ENCODE measurements at places on chromosomes 3 and 15. TPM values are rescaled to one million over a fixed set of nuclear protein-coding genes. Genes with fewer than 3 reads are reported as not detected.

DNA sequence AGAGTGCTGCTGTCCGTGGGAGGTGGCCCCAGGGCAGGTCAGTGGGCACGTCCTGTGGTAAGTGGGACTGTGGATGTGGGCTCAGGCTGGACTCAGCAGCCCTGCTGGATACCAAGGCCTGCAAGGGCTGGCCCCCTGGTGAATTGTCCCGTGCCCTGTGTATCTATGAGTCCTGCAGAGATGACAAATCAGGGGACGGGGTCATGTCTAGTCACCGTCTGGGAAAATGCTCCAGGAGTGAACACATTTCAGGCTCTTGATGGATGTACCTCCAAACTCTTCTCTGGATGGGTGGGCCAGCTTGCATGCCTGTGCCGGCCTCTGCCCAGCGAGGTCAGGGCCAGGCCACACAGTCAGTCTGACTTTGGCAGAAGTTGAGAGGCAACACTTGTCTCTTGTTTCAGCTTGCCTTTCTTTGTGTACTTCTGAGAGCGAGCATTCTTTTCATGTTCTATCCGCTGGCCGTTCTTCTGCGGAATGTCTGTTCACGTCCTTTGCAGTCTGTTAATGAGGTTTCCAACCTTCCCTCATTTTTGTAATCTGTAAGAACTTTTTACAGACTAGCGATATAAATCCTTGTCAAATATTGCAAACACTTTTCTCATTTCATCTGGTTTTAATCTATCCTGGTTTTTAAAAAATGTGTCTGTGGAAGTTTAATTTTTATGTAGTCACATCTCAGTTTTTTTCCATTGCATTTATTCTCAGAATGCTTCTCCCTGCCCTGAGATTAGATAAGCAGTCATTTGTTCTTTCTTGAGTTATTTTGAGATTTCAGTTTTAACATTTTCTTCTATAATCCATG lies 11.4 kb upstream of the STAB1 start:
- DNase-seq, result no peak

DNA sequence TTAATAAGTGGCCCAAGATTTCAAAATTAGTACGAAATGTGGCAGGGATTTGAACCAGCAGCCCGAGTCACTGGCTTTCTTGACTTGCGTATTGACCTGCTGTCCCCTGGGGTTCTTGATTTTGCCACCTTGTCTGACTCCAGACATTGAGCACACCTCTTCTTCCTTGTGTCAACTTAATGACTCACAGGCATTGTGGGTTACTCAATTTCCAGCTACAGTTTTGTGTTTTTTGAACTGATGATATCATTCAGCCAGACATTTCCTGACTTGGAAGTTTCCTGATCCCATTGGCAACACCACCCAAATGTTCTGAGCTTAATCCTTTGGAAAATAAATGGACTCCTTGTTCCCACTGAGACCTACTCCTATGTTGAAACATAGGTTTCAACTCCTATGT lies 64.2 kb downstream of the MOBP start:
- no peak for DNase-seq

DNA sequence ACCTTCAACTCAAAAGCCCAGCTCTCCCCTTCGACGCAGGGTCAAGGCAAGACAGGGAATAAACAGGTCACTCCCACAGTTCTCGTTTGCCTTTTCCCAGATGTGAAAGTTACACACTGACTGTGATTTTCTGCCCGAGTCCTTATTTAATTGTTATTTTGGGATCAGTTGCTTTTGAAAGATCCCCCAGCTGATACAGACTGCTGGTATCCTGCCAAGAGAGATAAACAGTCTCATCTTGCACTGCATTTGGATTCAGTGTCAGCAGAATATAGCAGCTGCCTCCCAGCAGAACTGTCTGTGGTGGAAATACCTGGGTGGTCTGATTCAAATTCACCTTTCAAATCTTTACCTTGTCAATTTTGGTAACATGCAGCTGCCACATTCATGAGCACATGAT lies 56.0 kb upstream of the FAM3D start:
- DNase-seq, result no peak

GRCh38 chr3:142779591-142779990 lies 55.8 kb downstream of the TRPC1 start:
- DNase-seq, result no peak

DNA sequence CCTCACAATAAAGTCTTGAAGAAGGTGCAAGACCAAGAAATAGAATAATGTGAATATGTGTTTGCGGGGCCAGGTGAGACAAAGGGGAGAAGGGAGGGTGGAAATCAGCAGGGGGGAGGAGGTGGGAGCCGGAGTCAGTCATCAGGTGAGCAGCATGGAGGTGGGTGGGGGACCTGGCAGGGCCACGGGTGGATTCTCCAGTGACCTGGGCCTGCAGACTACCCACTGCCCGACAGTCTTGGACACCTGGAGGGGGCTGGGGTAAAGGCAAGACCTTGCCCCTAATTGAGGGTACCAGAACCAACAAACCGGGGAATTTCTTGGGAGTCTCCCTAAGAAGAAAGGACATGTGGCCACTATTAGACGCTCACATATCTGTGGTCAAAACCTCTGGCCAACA lies 95.8 kb downstream of the CHSY1 start:
- no peak for DNase-seq

DNA sequence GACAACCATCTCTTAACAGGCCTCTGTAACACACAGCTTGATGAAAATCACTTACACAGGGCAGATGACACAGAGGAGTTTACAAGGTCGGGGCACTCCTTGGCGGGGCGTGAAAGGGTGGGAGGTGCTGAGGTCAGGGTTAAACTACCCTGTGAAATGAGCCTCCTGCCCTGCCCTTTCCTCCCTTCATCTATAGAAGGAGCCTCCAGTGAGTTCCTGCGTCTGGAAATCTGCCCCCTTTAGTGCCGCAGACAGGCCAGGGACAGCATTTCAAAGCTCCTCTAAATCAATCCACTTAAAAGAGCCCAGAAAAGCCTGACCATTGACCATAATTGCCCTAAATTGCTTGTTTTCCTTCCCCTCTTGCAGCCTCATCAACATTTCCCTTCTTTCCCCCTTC lies 1.9 kb downstream of the ROBO1 start:
- DNase-seq, result no peak

DNA sequence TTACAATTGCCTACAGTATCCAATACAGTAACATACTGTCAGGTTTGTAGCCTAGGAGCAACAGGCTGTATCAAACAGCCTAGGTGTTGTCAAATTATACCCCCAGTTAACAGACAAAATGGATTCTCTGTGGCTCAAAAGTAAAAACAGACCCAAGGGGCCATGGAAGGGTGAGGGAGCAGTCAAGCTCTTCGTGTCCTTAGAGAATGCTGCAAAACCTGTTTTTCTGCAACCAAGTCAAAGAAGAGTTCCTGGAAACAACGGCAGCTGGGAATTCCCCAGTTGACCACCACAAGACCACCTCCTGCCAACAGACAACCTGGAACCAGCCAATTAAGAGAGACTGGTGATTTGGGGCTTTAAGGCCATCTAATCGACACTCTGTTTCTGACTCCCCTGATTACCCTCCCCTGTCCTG lies 11.1 kb upstream of the THUMPD3 start:
- DNase-seq, result no peak

DNA sequence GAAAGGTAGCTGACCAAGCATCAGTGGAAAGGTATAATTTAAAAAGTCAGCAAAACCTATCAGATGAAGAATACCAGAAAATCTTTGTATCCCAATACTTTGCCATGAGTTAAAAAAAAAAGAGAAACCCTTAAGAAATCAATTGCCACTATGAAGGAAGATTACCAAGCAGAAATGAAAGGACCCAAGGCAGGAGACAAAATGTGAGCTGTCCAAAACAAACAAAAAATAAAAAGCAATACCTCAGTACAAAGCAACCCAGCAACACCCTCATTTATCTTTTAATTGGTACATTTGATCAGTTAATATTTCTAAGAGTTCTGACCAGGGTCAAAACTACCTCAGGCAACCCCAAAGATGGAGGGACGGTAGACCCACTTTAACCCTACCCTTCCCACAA lies 65.3 kb downstream of the MOBP start:
- DNase-seq, result no peak

Gene MITF
- total RNA-seq, result not detected

Gene PCOLCE2
- total RNA-seq, result 0.57 TPM
